Iris pigment epithelial cell (primary cell): ENCODE measurements at places on chromosomes 2 and 18.
A peak's percentile ranks its signal among the peaks of the same experiment; 100 is the strongest.

- DNase-seq, result no peak
Measured at GRCh38 chr2:112077814-112078213, 22.7 kb downstream of the TMEM87B start.

GRCh38 chr2:232075080-232075479, 113.6 kb downstream of the DIS3L2 start:
- DNase-seq, result peak; percentile 81

DNA sequence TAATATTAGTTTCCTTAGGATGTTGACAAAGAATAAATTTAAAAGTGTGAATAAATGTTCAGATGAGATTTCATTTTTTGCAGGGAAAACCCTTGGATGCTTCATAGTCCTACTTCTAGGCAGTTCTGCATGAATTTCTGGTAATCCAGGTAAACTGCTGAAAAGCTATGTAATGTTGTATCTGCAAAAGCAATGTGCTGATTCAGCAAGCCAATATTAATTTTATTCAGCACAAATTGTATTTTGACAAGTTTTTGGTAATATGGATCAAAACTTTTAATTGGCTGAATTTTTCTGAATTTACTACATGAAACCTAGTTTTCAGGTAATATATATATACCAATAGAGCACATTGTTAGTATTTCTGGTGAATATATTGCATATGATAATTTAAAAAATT, 17.8 kb upstream of the RBBP8 start:
- DNase-seq, result no peak

- DNase-seq, result no peak
Measured at GRCh38 chr18:29588446-29589100, 1411.6 kb upstream of the CDH2 start.

GRCh38 chr2:230668184-230668938, 44.3 kb upstream of the CAB39 start:
- DNase-seq, result peak; percentile 60

DNA sequence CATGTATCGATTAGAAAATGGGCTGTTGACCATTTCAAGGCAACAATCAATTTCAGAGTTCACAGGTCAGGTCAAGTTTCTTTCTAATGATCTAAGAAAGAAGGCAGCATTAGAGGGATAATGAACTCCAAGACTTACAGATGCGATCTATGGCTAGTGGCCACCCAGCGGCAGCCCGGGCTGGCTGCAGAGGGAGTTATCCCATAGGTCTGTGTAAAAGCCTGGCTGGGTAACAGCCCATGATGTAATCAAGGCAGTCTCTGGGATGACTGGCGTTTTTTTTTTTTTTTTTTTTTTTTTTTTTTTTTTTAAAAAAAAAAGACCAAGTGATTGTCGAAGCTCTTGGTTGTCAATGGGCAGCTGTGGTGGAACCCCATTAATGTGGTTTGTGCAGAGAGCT, 171.1 kb upstream of the SKOR2 start:
- DNase-seq, result no peak

DNA sequence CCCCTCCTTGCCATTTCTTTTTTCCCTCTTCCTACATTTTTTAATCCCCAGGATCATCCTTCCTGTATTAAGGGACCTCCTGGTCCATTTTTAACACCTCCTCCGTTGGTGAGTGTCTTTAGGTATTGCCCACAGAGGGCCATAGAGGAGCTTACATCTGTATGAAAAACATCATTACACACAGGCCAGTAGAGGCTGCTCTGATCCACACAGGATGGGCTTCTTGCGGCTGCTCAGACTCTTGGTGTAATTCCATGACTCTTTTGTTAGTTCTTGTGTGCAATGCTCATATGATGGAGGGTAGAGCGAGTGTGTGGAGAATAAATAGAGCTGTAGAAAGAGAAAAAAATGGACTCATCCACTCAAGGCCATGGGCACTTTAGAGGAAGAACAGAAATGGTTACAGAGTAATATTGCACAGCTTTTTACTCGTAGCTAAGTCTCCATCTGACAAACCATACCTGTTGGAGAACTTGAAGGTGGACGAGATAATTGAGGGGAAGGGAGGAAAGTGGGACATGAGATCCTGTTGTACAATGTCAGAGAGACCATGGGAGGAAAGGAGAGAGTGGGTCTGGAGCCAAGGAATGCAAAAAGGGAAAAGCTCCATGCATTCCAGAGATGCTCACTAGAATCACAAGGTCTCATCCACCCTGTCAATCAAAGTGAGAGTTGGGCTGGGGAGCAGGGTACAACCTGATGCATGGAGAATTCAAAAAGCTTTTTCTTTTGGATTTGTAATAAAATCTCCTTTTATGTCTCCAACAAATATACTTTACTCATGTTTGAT, 129.7 kb upstream of the TNP1 start:
- peak; percentile 20 for DNase-seq

DNA sequence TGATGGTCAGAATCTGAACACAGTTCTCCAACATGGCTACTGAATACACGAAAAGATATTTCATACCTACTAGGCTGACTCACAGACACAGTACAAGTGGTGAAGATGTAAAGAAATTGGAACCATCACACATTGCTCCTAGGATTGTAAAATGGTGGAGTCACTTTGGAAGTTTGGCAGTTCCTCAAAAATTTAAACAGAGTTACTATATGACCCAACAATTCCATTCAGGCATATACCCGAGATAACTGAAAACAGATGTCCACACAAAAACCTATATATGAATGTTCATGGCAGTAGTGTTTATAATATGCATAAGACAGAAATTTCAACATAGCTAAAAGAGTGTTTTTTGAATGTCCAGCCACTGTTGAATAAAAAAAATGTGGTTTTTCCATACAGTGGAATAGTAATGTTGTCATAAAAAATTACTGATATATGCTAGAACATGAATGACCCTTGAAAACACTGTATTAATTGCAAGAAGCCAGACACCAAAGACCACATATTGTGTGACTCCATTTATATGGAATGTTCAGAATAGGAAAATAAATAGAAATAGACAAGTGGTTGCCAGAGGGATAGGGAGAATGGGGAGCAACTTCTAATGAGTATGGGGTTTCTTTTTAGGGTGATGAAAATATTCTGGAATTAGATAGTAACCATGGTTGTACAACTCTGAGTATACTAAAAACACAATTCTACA, 10.1 kb downstream of the RMP24 start:
- DNase-seq, result peak; percentile 69

GRCh38 chr18:61856678-61857077, 36.1 kb downstream of the RNF152 start:
- no peak for DNase-seq

DNA sequence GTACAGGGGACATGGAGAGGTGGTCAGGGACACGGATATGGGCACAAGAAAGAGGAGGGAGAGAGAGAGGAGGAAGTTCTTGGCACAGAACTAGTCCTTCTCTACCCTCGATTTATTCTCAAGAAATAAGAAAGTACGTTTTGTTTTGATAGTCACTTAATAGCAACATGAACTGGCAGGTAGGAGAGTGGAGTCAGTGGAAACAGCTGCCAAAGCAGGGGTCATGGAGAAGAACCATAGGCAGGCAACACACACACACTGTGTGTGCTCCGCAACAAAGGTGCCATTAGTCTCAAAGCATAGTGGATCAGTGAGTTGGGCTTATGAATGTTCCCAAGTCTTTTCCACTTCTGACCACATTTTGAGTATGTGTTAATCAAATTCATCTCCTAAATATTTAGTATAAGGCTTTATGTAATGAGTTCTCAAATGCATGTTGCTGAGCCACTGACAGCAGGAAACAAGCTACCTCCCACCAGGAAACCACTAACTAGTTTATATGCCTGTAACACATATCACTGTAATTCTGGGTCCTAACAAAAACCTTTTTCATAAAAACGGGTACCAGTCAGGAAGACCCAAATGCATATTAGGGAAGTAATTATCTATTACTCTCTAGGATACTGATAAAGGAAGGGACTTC, 41.1 kb downstream of the IWS1 start:
- no peak for DNase-seq

GRCh38 chr2:217948351-217948791, 54.4 kb downstream of the TNS1 start:
- no peak for DNase-seq

DNA sequence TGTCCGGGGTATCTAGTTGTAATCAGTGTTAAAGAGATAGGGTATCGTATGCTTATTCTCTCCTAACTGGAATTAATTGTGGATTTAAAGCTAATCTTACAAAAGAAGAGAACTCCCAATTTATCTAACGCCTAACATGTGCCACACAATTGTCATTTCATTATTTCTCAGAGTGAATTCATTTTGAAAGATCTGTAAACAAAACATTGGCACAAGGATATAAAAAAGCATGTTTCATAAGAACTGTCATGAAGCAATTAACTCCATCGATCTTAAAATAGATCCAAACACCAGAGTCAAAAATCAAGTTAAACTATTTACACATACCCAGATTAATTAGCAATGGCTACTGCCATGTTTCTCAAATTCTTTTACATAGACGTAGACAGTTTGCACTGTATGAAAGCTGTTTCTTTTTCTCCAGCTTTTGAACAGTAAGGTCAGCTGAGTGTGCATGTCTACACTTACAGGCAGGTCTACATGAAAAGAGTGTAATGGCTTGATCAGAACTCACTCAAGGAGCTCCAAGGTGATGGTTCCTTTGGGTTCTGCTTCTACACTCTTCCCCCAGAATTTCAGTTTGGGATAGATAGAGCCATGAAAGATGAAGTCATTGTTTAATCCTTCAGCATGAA, 38.8 kb downstream of the CABYR start:
- DNase-seq, result no peak

GRCh38 chr18:36665952-36666351, 162.8 kb downstream of the TPGS2 start:
- no peak for DNase-seq

DNA sequence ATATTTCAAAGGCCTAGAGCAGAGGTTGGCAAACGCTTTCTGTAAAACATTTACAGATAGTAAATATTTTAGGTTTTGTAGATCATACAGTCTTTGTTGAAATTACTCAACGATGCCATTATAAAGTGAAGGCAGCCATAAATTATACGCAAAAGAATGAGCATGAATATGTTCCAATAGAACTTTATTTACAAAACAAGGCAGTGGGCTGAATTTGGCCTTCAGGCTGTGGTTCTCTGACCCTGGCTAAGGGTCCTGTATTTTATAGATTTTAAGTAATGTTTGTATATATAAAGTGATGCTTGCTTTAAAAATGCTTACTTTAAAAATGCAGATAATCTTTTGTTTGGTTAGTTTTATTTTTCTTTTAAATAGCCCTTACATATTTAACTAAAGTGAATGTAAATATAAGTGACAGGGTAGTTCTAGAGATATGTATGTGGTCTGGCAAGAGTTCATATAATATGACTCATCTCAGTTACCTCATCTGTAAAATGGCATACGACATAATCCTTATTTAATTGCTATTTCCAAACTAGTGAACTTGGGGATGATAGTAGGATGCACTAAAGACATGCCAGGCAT, 51.7 kb upstream of the ATP5MC3 start:
- peak; percentile 78 for DNase-seq

GRCh38 chr18:77088963-77089722, 43.4 kb downstream of the MBP start:
- DNase-seq, result no peak

DNA sequence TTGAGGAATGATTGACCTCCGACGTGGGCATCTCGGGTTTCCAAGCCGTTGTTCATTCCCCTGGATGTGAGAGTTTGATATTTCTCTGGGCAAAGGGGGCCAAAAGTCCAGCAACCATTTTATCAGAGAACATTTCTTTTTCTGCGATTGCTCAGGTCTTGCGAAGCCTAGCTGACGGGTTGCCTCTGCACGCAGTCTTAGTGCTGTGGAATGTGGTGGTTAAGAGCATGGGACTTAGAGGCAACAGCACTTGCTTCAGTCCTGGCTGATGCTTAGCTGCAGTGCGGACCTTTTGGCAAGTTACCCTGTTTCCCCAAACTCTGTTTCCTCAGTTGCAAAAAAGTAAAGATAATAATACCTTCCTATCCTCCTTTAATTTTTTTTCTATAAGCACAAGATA, 45.0 kb downstream of the FAP start:
- peak; percentile 94 for DNase-seq

- no peak for DNase-seq
Measured at GRCh38 chr18:7604361-7604760, 37.2 kb downstream of the PTPRM start.

DNA sequence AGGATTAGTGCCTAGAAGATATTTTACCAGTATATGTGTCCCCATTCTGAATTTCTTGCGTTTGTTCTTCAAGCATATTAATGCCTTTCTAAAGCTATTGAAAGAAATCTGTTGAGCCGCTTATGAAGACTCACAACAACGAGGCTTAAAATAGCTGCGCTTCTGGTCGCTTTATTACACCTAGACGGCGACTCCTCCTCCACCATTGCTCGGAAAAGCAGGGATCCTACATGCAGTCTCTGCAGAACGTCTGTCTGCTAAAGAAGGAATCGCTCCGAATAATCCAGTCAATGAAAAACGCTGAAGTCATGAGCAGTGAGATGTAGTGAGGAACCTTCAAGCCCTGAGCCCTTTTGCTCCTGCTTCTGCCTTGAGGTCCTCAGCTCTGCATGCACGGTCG, 94.8 kb upstream of the ZNF516 start:
- no peak for DNase-seq

DNA sequence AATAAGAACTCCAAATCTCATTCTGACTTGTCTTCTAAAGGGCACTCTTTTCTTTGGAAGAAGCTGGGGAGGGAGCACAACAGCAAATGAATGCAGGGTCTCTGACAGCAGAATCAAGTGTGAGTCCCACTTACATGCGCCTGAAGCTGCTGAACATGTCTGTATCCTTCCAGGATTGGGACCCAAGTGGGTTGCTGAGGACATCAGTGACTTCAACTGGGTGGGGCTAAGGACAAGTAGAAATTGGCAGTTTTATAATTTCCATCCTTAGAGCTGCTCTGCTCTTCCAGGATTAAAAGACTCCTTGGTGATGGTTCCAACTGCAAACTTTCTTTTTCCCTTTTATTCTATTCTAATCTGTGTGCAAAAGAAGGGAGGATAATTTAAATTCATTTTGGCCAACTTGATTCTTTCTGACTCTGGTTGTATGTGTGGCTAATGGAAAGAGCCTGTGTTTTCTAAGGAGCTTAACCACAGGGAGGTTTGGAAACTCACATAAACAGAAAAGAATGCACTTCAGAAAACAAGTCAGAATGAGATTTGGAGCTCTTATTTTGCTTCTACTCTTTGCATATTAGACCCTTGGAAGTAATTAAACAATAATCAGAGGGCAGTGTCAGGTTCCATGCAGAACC, 20.6 kb downstream of the ANTXR1 start:
- peak; percentile 65 for DNase-seq

- no peak for DNase-seq
Measured at GRCh38 chr2:114170070-114170469, 272.4 kb upstream of the DPP10 start.

GRCh38 chr2:176536439-176537133, 267.3 kb downstream of the MTX2 start:
- DNase-seq, result no peak

DNA sequence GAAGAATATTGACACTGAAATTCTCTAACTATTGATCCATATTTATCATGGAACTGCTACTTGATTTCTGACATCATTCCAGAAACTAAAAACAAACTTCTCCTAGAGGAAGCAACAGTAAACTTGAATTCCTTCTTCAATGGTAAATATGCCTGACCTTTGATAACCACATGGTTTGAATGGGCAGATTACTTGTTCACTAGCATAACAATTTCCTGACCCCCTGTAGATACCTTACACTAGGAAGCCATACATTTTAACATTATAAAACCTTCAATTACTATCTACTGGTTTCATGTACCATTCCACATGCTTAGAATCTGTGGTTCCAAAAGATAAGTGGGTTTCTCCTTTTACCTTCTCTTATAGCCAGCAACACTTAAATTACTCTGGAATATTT, 36.5 kb upstream of the DSG1 start:
- DNase-seq, result no peak

- no peak for DNase-seq
Measured at GRCh38 chr2:30792521-30792920, 14.7 kb downstream of the CAPN13 start.
